ENCODE measurements at places on chromosomes 11 and 22.
A peak's percentile ranks its signal among the peaks of the same experiment; 100 is the strongest.

- DNase-seq: no peak
These were observed 33.1 kb downstream of the TNRC6B start for GRCh38 chr22:40210818-40211217.

DNA sequence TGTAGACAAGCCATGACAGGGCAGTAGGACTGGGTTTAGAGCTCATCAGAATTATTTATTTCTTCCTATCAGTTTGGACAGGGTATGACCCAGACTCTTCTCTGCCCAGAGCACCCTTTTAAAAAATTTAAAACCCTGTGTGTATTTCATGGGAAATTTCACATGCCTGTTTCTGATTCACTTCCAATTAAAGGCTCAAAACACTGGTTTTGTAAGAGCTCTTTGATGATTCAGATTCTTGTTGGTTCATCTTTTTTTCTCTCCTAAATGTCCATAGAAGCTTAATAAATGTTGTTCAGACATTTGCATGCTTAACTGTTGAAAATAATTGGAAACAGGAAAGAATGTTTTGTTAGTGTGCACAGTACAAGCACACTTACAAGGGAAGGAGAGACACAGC is 13.8 kb downstream of the FLI1 start:
- no peak for DNase-seq

DNA sequence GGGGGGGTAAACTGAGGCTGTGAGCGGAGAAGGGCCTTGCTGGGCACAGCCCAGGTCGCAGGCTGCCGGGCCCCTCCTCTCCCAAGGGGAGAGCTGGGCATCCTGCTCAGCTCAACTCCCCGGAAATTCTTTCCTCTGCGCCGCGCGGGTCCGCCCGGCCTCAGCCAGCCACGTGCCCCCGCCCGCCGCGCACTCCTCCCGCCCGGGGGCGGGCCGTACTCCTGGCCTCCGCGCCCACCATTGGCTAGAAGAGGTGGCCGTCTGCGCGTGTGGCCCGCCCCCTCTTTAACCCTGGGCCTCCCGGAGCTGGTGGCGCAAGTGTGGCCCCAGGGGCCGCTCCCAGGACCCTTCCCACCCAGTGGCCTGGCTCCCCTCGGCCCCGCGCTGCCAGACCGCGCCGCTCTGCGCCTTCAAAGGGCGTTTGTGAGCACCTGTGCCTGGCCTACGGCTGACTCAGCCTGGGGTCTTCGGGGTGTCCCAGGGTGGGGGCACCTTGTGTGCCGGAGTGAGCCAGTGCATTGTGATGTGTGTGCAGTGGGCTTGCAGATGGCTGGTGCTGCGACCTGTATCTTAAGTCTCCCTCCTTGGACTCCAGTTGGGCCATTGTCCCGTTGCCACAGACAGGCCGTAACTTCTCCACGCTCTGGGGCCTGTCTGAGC is 2.0 kb downstream of the MRGPRF start:
- no peak for DNase-seq

GRCh38 chr11:95703049-95703448 is 86.5 kb downstream of the FAM76B start:
- DNase-seq: no peak

- DNase-seq: no peak
These were observed 92.3 kb upstream of the PARVA start for GRCh38 chr11:12285106-12285505.

GRCh38 chr22:33896575-33897447 is 23.5 kb downstream of the LARGE1 start:
- no peak for DNase-seq

- no peak for DNase-seq
These were observed 7.6 kb downstream of the CLPB start for GRCh38 chr11:72426758-72427157.

DNA sequence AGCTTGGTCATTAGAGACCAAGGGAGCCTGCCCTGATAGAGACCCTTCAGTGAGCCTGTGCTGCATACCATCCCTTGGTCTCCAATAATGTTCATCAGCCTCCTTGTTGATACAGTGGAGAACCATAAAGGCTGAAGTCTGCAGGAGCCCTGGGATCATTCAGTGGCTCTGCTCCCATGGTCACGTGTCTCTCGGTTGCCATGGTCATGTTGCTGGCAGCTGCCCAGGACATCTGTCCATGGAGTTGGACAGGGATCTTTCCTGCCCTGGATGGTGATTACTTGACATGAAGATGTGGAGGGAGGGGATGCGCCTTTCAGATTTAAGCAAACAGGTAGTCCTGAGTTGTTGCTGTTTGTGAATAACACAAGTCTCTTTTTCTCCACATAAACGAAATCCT is 38.2 kb downstream of the CYB5R2 start:
- DNase-seq: peak; percentile 11

Data from NCI-H1105 (cell line).